Activated naive CD4-positive, alpha-beta T cell (primary cell): ENCODE measurements at places on chromosomes 2 and 18.

- no peak for DNase-seq
Observed at GRCh38 chr2:223805008-223805407, 32.4 kb downstream of the AP1S3 start.

- DNase-seq: no peak
Observed at GRCh38 chr18:48073211-48073930, 142.9 kb upstream of the SMAD2 start.

- no peak for DNase-seq
Observed at GRCh38 chr18:59715966-59716369, 18.7 kb upstream of the CCBE1 start.

- no peak for DNase-seq
Observed at GRCh38 chr2:7899241-7899640, 782.6 kb upstream of the ID2 start.

- no peak for DNase-seq
Observed at GRCh38 chr18:5284808-5285207, 10.7 kb downstream of the ZBTB14 start.

- DNase-seq: no peak
Observed at GRCh38 chr2:239086325-239087020, 238.6 kb downstream of the TWIST2 start.

- no peak for DNase-seq
Observed at GRCh38 chr18:66630831-66631230, 26.9 kb upstream of the CDH19 start.

- DNase-seq: no peak
Observed at GRCh38 chr2:122905431-122905830, 1119.7 kb upstream of the CNTNAP5 start.

DNA sequence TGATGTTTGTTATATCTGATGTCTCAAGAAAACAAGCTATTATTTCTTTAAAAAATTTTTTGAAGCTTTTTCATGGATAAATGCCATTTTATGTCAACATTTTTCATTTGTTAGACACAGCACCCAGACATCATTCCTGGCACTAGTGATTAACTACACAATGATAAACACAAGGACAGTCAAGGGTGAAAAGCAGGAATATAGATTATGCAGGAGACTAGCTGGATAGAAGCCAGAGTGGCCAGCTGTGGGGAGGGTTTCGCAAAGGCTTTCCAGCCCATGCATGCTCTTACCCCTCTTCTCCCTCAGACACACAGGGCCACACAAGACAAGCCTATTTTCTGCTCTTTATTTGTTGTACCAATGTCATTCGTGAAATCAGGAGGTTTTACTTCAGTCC is 127.1 kb upstream of the TTC39C start:
- no peak for DNase-seq

DNA sequence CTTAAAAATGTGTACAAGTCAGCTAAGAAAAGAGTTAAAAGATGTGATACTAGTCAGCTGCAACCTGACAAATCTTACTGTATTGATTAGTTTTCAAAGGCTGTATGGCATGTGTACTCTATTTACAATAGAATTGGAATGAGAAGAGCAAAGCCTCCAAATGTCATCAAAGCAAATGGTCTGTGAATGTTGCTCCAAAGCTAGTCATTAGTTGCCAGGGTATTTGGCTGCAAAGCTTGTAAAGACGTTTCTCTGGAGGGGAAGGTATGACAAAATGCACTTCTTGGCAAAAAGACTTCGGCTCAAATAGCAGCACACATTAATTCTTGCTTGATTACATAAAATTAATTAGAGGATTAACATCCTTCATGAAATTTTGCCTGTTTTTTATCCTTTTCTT is 59.3 kb downstream of the ETAA1 start:
- no peak for DNase-seq
